Stimulated activated CD4-positive, alpha-beta T cell treated with anti-CD3 and anti-CD28 coated beads, Interleukin-1b, Interleukin-23, amount 100 ng/mL, for 24 hours (primary cell): ENCODE measurements at places on chromosomes 1 and 21.

DNA sequence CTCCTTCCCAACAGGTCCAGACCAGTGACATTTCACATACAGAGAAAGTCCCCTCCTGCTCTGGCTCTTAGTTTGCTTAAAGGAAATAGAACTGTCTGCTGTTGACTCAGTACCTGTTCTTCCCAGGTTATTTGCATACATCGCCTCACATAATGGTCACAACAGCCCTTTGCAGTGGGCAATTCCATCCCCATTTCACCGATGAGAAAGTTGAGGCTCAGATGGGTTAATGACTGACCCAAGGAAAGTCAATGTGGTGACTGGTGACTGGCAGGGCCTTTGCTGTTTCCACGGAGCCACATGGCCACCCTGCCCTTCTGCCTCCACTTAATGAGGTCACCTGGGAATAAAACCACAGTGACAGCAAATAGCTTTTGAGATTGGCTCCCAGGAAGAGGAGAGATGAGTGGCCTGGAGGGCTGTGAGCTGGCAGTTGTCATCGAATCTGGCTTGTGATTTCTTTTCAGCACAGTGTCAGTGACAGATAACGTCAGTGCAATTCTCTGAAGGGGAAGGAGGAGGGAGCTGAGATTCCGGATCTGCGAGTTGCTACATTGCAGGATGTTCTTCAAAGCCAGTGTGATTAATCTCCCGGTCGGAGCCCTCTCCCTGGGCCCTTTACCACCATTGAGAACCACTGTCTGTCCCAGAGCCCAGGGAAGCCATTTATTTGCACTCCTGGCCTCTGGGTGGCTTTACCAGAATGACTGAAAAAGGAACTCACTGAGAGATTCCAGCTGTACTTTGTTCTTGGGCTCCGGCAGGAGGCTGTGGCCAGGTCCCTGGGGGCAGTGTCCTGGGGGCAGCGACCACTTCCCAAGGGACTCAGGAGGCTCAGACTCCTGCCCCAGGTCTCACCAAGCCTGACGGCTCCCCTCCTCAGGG is 117.2 kb downstream of the CNIH3 start:
- DNase-seq: no peak

DNA sequence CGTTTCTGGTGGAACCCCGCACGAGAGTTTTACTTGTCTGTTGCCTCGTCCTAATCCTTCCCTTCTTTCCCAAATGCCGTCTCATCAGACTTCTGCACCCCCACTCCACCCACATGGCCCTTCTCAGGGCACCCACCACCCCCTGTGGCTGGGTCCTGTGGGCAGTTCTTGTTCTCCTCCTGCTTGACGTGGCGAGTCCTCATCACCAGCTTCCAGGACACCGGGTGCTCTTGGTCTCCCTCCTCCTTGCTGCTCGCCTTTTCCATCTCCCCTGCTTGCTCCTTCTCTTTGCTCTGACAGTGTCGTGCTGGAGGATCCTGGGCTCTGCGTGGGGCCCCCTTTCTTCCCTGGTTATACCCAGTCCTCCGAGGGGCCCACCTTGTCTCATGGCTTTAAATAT is 51.8 kb downstream of the B3GALT5 start:
- no peak for DNase-seq

GRCh38 chr1:87805666-87806378 is 477.1 kb downstream of the LMO4 start:
- DNase-seq: no peak

- DNase-seq: no peak
These were observed 46.7 kb upstream of the FBXO28 start for GRCh38 chr1:224067207-224067606.

GRCh38 chr1:67942274-67942673 is 108.2 kb downstream of the DIRAS3 start:
- DNase-seq: no peak

DNA sequence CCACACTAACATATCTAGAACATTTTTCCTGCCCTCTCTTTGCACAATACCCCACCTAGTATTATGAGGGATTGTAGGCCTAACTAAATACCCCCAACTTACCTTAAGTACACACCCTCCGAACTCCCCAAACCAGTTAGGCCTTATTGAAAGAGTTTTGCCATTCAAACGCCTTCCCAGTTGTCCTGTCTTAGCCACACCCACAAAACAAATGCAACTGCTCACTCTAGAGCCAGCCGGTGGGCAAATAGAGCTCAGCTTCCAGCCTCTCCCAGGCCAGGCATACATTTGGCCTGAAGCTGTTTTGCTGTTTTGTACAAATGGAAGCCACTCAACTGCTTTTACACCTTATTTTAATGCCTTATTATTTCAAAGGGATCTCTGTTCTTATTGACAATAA is 224.2 kb upstream of the RUNX1 start:
- no peak for DNase-seq

DNA sequence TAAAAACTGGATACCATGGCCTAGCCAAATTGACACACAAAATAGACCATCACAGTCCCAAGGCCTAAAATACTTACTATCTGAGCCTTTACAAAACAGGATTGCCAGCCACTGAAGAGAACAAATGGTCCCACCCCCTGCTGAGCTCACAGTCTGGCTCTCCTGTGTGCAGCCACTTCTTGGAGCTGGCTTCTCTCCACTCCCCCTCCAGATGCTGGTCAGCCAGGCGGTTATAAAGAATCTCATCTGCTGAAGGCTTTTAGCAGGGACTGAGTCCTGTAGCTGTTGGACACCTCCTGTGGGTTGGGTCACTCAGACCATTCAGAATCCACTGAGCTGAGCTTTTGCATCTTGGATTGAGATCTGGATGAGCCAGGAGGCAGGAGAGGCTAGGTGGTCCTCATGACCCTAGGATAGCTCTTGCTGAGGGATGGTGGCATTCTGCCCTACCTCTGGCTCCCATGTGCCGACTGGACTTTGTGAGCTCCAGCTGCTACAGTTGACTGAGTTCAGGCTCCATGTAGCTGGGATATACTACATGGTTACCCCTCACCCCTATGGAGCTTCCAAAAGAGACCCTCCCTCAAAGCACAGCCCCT is 16.1 kb downstream of the OXCT2 start:
- no peak for DNase-seq

DNA sequence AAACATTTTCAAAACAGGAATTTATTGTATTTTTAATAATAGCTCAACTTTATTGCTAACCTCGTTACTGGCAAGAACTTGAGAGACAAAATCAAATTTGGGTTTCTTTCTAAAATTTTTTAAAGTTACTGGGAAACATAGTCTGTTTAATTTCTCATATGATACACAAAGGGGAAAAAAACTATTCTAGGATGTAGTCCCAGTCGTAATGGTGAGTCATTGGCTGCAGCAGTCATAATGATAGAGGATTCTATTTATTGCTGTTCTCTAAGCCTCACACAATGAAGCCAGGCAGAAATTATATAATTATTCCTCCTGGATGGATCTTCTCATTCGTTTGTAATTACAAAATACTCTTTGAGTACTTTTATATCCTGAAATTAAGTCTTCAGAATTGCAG is 326.5 kb upstream of the SGIP1 start:
- no peak for DNase-seq

DNA sequence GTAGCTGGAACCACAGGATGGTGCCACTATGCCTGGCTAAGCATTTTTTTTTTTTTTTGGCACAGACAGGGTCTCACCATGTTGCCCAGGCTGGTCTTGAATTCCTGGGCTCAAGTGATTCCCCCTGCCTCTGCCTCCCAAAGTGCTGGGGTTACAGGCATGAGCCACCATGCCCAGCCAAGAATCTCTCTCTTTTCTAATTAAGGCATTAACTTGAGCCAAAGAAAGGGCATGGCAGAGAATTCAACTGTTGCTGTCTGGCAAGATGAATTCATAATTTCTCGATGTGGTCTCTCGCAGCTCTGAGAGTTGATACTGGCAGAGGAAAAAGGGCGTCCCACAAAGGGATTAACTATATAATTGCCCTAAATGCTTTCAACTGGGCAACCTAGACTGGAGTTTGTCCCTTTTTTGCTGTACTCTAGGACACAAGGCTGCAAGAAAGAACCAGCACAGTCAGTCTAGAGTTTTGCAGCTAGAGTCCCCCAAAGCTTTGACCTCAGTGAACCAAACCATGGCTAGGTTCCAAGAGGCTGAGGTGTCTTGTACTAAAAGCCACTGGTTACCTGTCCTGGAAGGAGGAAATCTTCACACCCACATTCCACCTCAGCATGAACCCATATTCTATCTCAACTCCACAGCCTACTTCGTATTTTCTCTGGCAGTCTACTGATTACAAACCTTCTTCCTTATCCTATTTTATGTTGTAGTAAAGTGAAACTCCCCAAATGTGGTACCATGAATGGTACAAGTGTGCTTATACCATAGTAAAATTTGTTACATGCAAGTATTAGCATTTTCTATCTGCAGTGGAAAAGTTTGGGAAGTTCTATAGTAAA is 51.2 kb downstream of the OPTC start:
- DNase-seq: no peak

GRCh38 chr1:21530368-21531016 is 21.3 kb downstream of the ALPL start:
- DNase-seq: no peak
